M059J (cell line): ENCODE measurements at places on chromosomes 6 and 20. TPM values are rescaled to one million over a fixed set of nuclear protein-coding genes. Genes with fewer than 3 reads are reported as not detected.
A peak's percentile ranks its signal among the peaks of the same experiment; 100 is the strongest.

OPRM1 gene
- not detected in 2 replicates for total RNA-seq

LPA gene
- not detected in 2 replicates for total RNA-seq

NRN1 gene
- total RNA-seq = 105 and 115 TPM in 2 replicates

NOL7 gene
- 160 and 168 TPM in 2 replicates for total RNA-seq

RSPH9 gene
- 0.05 and 0.69 TPM in 2 replicates for total RNA-seq

PMEPA1 gene
- 7.5 and 14.6 TPM in 2 replicates for total RNA-seq

CD2AP gene
- 28.8 and 33.4 TPM in 2 replicates for total RNA-seq

DNA sequence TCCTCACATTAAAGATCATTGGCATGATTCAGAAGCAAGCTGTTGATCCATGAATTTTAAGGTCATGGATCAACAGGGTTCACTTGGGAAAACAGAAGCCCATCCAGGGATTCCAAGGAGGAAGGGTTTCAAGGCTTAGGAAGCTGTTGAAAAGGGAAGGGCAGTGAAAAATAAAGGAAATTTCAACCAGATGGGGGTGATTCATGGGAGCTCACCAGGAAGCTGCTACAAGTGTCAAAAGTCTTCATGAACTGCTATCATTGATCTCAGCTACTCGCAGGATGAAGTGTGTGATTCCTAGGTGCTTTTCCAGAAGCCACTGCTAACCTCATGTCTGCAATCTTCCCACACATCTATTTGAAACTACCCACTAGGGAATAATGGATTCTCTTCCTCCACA lies 26.2 kb downstream of the ADTRP start:
- no peak for DNase-seq

DNA sequence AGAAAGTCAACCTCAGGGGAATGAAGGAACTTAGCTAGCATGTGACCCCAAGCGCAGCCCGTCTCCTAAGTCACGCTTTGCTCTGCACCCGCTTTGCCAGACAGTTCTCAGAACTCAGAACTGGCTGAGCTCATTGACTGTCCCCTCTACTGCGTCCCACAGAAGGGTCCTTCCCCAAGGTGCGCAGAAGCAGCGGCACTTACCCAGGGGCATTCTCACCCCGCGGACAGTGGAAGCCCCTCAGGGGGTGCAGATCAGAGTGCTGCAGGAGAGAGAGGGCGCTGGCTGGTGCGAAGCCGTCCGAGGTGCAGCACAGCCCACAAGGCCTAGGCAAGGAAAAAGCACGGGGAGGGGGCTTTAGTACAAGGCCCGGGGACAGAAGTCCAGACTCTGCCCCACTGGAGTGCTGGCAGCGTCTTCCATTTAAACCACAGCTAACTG lies 807 bp downstream of the SNHG17 start:
- DNase-seq = no peak

DNA sequence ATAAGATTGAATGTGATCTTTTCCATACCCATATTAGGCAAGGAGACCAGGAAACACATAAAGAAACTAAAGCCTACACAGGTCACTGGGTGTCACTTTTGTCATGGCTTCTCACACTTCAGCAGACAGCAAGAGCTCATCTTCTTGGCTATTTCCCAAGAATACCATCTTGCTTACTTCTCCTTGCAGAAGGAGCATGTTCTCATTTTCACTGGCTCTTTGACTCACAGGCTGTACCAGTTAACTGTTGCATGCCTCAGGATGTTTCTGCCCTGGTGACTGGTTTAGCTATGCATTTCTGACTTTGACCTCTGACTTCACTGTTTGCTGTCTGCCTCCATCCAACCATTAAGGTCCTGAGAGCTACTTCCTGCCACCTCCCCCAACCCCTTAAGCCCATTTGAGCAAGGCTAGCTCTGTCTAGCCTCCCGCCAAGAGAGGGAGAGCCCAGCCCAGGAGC lies 40.3 kb upstream of the OGFRL1 start:
- peak; percentile 92 for DNase-seq

GRCh38 chr6:56751604-56752003 lies 108.9 kb upstream of the DST start:
- DNase-seq = peak; percentile 56

DNA sequence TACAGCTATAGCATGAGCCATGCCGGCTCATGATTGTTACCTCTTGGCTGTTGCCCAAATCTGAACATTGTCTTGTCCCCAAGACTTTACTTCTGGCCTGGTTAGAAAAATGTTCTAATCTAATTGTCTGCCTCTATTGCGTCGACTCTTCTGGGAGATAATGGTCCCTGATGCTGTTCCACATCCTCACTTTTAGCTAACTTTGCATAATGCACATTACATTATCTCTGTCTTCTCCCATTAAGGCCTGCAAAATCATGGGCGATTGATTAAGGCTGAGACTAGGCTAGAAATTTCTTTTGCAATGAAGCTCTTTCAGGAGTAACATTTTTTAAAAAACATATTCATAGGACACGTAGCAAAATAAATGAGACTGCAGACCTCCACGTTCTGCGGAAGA lies 961.0 kb downstream of the KIF16B start:
- DNase-seq = no peak

GRCh38 chr6:165376100-165376499 lies 66.7 kb upstream of the C6orf118 start:
- no peak for DNase-seq

DNA sequence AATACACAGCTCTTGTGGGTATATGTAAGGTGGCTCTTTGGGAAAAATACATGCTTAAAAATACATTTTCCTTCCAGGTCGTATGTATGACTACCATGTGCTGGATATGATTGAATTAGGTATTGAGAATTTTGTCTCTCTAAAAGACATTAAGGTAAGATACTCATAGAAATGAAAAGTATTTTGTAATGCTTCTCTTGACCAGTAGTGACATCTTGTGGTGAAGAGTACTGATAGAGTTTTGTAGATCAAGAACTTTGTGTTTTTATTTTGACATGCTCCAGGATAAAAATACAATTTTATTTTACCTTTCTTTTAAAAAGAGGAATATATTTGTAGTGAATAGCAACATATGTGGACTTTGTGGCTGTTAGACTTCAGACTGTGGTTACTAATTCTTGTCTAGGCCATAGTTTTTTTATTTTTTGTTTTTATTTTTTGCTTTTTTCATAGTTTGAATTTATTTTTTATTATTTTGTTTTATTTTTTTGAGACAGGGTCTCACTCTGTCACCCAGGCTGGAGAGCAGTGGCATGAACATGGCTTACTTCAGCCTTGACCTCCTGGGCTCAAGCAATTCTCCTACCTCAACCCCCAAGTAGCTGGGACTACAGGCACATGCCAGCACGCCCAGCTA lies 17.9 kb downstream of the RPF2 start:
- DNase-seq = peak; percentile 65

GRCh38 chr6:129242546-129242945 lies 359.6 kb downstream of the LAMA2 start:
- DNase-seq = no peak

- no peak for DNase-seq
Observed at GRCh38 chr20:6914986-6915385, 147.5 kb downstream of the BMP2 start.

- DNase-seq = no peak
Observed at GRCh38 chr6:23199541-23199940, 630.2 kb downstream of the HDGFL1 start.

DNA sequence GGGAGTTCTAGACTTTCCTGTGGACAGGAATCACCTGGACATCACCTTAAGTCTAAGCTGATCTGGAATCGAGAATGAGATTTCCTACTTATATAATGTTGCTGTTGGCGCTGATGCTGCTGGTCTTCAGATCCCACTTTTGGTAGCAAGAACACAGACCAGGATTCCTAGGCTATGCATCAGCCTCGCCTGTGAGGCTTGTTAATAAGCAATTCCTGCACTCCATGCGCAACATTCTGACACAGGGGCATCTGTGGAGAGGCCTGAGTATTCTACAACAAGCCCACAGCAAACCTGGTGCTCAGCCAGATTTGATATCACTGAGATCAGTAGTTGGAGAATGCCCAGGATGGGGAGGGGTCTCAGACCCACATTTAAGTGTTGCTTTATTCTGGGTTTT lies 52.0 kb upstream of the TRIM26 start:
- no peak for DNase-seq

DNA sequence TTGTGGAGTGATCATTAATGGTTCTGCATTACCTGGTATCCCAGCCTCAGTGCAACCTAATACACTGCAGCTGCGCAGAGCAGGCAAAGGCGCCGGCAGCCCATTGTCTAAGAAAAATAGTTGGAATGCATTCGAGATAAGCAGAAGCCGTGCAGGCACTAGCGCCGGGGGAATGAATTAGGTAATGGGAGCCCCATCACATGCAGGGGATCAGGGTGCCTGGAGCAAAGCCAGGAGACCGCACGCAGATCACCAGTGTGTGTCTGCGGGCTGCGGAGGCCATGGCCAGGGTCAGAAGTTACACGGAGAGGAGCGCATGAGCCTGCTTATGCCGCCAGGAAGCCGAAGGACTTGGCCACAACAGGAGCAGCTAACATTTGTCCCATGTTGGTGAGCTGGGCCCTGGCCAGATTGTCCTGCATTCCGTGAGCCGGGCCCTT lies 156.8 kb downstream of the DLL1 start:
- DNase-seq = no peak

- DNase-seq = no peak
Observed at GRCh38 chr6:6751619-6752023, 163.1 kb downstream of the LY86 start.

- DNase-seq = no peak
Observed at GRCh38 chr20:48440916-48441315, 386.9 kb downstream of the PREX1 start.

GRCh38 chr6:168218785-168219566 lies 100.6 kb downstream of the DACT2 start:
- DNase-seq = no peak

DNA sequence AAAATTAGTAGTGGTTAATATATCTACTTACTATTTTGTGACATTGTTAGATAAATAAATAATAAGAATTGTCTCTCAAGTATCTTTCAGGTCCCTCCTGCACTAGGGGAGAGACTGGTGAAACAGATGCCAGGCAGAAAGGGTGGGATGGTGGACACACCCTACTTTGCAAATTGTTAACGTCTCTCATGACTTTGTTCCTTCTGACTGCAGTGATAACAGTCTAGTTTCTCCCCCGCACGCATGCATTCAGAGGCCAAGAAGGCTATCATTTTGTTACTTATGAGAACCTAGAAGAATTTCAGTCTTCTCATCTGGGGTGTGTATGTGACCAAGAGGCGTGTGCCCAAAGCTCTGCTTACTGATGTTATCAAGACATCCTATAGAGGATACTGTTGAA lies 152.3 kb downstream of the EDN1 start:
- DNase-seq = no peak

DNA sequence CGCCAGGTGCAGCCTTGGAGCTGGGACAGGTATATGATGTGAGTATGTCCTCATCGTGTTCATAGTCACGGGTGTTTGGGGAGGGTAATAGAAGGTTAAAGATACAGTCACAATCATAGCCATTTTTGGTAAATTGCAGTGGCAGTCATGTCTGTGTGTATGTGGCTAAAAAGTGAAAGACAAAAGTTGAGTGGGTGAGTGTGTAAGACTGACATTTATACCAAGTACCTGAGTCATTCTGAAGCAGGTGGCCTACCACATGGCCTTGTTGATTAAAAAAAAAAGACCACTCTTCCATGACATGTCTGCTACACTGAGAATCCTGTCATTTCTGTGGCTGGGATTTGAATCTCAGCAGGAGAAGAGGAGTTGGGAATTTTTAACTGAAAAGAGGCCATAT lies 181.9 kb downstream of the SCP2D1 start:
- DNase-seq = no peak

DNA sequence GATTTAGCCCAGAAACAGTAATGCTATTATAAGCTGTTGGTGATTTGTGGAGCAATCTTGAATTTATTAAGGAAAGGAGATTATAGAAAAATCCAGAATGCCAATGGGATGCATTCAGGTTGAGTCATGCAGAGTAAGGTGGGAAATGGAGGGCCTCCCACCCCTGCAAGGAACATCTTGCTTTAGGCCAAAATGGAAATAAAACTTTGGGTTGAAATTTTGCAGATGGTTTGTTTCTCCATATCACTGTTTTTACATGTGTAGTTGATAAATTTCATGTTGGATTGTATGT lies 152.4 kb downstream of the BCAS1 start:
- peak; percentile 23 for DNase-seq

- DNase-seq = no peak
Observed at GRCh38 chr6:6660339-6661045, 72.0 kb downstream of the LY86 start.

GRCh38 chr6:142387997-142388815 lies 86.4 kb downstream of the ADGRG6 start:
- peak; percentile 70 for DNase-seq

DNA sequence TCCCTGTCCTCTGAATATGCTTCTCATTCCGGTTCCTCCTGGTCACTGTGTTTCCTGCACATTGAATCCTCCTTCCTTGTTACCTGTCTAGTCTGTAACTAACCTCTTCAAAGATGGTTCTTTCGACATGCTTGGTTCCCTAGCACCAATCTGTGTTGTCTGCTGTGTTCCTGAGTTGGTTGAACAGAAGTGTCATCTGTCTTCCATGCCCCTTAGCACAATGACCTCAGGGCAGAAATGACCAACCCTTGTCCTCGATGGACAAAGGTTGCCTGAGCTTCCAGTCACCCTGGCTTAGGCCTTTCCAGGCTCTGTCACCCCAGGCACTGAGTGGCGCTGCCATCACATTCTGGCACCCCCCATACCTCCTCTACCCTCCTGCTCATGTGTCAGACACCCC lies 266.8 kb upstream of the RIN2 start:
- DNase-seq = peak; percentile 15

DNA sequence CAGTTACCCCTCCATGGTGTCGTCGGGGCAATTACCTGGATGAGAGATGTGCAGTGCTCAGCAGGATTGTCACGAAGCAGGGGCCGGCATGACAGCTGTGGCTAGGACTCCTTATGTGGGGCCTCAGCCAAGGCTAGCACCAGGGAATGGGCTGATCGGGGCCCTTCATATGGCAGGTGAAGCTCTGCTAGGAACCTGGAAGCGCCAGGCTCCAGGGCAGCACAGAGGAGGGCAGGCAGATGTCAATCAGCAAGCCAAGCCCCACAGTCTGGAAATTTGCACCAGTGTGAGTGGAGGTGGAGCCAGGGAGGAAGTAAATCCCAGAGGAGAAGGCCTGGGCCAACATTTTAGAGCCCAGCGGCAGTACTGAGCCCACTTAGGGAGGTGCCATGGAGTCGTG lies 21.2 kb downstream of the SYNDIG1 start:
- DNase-seq = no peak

DNA sequence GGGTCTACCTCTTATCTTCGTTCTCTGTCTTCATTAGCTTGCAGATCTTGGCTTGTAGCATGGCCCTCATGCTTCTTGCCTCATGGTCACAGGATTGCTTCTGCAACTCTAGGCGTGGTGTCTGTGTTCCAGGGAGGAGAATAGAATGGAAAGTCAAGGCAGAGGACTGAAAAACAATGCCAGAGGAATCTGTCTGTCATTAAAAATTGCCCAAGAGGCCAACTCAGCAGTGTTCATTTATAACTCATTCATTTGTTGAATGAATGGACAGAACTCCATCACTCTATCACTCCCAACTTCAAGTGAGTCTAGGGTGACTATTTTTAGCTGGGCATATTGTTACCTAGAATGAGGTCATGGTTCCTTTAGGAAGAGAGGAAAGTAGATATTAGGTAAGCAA lies 179.6 kb downstream of the UST start:
- DNase-seq = no peak
